ENCODE measurements at places on chromosomes 5 and 9.
A peak's percentile ranks its signal among the peaks of the same experiment; 100 is the strongest.

- no peak for DNase-seq
Observed at GRCh38 chr5:32160228-32160627, 13.9 kb downstream of the GOLPH3 start.

- DNase-seq: peak; percentile 2
Observed at GRCh38 chr5:135478938-135479337, 26.8 kb upstream of the TIFAB start.

- no peak for DNase-seq
Observed at GRCh38 chr5:90368454-90369246, 40.9 kb downstream of the CETN3 start.

DNA sequence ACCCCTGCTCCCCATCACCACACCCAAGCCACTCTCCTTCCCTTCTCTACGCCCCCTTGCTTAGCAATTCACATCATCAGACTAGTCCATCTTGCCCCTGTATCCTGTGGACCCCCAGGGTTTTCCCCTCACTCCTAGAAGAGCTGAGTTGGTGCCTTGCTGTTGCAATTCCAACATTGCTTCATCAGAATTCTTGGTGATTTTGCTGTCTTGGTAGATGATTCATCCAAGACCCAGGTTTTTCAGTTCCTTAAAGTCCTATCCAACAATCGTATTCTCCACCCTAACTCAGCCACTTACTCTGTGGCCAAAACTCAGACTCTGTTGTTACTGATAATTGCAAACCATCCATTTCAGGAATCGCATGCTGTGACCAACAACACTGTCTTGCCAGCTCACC is 21.4 kb upstream of the CCNJL start:
- DNase-seq: no peak

GRCh38 chr5:139403787-139404483 is at the start of gene SPATA24:
SPATA24 (minus strand) TSS chr5:139404089; CDS start chr5:139404060, 29 bp downstream.
- DNase-seq: peak; percentile 95

DNA sequence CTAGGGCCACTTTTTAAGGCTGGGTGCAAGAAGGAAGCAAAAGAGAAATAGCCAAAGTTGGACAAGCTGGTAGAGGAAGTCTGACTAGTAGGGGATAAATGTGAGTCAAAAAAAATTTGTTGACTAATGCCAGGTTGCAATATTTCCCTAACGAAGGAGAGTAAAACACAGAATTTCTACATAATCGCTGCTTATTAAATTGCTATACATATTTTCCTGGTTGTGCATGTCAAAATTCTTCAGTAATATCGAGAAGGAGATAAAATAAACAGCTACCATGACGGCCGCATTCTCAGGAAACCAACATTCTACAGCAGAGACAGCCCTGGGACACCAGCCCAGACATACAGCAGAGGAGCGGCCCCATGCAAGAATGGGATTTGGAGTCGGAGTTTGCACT is 148.3 kb downstream of the ESM1 start:
- DNase-seq: no peak

- no peak for DNase-seq
Observed at GRCh38 chr9:72931897-72932296, 21.0 kb downstream of the ALDH1A1 start.

GRCh38 chr5:45399041-45399440 is 297.1 kb downstream of the HCN1 start:
- no peak for DNase-seq

DNA sequence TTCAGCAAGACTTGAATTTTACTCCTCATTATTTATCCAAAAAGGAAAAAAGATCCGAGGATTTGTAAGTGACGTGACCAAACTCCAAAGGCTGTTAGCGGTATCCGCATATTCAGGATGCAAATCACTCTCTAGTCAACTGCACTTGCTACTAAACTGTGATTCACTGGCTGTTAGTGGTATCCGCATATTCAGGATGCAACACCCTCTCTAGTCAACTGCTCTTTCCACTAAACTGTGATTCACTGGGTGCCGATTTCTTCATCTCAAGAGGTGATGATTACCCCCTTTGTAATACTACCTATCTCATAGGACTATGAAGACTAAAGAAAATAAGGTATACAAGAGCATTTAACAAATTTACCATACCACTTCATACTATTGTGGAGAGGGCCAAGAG is 5.7 kb downstream of the MAPKAP1 start:
- DNase-seq: no peak

DNA sequence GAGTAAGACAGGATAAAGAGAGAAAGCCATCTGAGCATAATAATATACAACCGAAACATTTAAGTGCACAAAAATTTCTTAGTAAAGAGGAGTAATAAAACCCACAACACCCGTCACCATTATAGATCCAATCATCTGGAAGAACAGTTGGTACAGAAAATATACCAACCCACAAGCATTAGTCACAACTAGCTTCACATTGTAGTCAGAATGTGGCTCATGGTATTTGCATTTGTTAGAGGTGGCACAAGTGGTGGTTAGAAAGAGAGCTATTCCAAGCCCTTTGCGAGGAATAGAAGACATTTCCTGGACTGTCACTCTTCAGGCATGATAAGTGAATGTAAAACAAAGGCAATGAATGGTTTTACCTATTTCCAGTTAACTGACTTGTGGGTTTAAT is 677.5 kb upstream of the ST8SIA4 start:
- no peak for DNase-seq

GRCh38 chr9:123339666-123340510 is 16.1 kb upstream of the CRB2 start:
- no peak for DNase-seq

DNA sequence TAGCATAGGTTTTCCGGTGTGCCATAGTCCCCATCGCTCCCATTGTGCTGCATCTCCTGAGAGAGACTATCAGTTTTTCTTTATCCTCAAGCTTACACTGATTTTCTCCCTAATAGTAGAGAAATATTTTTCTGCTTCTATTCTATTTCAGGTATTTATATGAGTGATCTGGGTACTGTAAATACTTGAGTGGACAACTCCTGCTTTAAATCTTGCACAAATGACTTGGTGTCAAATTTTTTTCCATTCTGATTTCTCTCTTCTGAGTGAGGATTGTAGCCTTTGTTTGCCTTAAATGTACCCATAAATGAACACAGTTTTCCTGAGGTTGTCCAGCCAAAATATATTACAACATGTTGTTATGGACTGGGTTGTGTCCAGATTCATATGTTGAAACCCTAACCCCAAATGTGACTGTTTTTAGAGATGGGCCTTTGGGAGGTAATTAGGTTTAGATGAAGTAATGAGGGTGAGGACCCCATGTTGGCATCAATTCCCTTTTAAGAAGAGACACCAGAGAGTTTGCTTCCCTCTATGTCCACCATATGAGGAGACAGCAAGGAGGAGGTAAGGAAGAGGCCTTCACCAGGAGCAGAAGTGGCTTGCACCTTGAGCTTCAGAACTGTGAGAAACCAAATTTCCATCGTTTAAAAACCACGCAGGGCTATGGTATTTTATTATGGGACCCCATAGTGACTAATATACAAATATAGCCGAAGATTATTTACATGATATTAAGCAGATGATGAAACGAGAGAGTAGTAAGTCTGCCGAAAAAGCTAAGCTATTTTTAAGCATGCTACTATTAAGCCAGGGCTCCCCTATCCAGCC is 336.4 kb upstream of the MPDZ start:
- DNase-seq: no peak

DNA sequence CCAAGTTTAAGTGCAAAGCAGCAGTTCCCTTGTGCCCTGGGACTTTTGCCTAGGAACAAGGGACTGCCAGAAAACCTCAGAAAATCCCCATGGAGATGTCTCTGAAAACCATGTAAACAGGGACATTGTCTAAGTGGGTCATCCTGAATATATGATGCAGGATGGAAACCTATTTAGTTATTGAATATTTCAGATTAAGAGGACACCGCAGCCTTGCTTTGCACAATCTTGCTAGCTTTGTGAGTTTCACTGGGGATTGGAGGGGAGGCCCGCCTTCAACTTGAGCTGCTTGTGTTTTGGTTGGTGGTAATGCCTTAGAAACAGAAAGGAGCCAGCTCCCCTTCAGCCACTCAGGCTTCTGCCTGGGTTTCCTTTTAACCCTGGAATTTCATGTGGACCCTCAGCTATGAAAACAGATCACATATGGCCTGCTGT is 112.8 kb downstream of the C9orf152 start:
- no peak for DNase-seq

GRCh38 chr9:131984564-131984963 is 95.1 kb downstream of the MED27 start:
- DNase-seq: no peak

DNA sequence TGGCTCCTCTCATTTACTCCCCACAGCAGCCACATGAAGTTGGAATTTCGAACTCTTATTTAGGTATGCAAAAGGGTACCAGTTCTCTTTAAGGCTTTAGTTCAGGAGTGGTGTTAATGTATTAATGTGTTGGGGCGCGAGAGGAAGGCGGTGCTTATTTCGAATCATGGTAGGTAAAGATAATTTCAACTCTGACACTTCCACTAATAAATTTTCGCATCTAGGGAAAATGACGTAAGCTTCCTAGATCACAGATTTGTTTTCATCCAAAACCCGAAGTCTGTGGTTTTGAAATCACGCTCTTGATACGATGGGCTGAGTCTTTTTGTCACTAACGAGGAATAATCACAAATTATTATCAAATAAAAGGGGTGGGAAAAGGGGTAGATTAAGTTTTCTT is 681 bp downstream of the PPWD1 start:
- DNase-seq: no peak

- DNase-seq: no peak
Observed at GRCh38 chr9:30967476-30967875, 1417.0 kb upstream of the ACO1 start.

- peak; percentile 12 for DNase-seq
Observed at GRCh38 chr5:54738118-54738972, 220.8 kb downstream of the SNX18 start.

DNA sequence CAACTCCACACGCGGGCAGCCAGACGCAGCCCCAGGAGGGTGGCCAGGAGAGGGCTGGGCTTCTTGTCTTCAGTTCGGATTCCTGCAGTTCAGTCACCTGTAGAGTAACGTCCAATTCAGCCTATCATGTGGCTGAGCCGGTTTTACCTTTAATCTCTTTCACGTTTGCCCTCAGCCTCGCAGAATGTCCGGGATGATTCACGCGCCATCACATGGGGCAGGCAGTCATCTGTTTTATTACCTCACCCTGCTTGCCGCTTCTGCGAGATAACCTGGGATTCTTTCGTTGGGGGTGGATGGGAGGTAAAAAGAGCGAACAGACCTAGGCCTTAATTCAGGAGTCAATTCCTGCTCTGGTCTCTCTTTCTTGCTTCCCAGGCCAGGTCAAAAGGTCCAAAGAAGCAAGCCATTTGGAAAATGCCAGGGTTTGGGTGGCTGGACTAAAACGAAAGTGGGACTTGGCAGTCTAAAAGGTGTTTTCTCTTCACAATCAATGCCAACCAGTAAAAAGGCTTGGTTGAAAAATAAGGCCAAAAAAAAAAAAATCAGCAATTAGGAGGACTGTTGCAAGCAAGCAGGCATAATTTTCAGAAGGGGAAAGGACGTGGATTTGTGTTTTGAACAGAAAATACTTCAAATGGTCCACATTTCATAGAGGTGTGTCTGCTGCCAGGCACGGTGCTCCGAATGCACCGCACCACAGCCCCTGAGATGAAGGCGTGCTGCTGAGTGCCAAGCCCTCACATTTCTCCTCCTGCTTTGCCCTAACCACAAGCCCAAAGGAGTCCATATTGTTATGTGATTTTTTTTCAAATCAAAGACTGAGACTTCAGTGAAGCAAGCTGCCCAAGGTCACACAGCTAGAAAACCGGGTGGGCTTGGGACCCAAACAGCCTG is 2.8 kb upstream of the WWC1 start:
- DNase-seq: no peak

Data from NCI-H774 (cell line).